ENCODE measurements at places on chromosomes 2 and 18. TPM values are rescaled to one million over a fixed set of nuclear protein-coding genes. Genes with fewer than 3 reads are reported as not detected.

REG1B gene
- not detected for total RNA-seq

ST8SIA5 gene
- 0.59 TPM for total RNA-seq

DNA sequence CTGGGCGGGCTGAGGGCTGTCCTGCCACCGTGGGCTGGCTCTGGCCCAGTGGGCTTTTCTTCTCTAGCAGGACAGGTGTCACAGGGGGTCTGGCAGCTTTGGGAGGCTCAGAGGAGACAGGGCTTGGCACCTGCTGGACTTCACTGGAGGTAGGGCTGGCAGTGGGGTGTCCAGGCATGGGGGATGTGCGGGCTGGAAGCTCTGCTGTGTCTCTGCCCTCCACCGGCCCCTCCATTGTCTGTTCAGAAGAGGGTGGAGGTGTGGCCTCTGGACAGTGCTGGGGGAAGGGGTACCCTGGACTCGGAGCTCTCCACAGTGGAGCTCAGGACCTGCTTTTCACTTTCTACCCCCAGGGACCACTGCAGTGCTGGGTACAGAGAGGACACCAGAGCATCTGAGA is 9.2 kb downstream of the PTPRN start:
- no peak for DNase-seq

- no peak for DNase-seq
These were observed 261.1 kb downstream of the SATB2 start for GRCh38 chr2:199196686-199197085.

DNA sequence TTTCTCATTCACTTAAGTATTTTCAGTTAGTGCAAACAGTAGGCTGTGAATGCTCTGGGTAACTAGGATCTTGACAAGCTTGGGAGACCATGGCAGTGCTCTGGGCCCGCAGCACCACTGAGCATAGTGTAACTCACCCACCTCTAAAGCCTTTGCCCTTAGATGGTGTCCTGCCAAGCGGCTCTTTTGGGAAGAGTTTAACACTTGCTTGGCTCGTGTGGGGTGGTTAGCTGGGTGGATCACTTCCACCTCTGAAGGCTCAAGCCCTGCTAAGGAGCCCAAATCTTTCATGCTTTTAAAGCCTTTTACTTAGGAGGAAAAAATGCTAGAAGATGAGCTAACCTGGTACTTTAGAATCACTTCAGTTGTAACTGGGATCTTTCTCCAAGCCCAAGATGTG is 33.9 kb downstream of the PTPN18 start:
- no peak for DNase-seq

DNA sequence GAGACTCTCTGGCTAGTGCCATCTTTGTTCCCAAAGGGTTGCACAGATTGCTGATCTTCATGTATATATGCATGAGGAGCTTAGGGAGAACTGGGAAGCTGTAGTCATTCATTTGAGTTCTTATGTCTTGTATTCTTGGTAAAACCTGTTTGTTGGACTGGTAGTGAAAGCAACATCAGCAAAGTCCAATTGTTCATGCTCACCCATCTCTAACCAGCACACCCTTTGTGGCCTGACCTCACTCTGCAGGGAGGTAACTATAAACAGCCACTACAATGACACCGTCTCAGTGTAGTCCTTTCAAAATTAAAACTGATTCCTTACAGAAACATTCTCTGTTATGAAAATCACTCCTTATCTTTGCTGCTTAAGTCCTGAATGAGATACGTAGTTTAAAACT is 13.9 kb upstream of the LMAN1 start:
- no peak for DNase-seq

- DNase-seq: no peak
These were observed 226.6 kb downstream of the ALK start for GRCh38 chr2:29694741-29695140.

GRCh38 chr2:188664951-188665595 is 309.1 kb upstream of the COL3A1 start:
- no peak for DNase-seq

All from left colon (tissue), 2 donors.